ENCODE measurements at places on chromosomes 6 and 20.

- DNase-seq: no peak
Measured at GRCh38 chr6:43869079-43869710, 99.2 kb downstream of the VEGFA start.

DNA sequence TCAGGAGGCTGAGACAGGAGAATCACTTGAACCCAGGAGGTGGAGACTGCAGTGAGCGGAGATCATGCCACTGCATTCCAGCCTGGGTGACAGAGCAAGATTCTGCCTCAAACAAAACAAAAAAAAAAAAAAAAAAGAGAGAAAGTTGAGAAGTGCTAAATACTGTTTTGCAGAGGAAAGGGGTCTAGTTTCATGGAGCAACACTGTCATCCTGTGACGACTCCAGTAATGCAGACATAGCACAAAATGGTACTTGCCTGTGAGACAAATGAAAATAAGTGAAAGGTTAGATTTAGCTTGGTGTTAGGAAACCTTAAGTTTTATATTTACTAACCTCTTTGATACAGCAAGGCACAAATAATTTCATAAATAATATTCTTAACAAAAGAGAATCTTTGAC lies 29.7 kb downstream of the CEP162 start:
- DNase-seq: no peak

DNA sequence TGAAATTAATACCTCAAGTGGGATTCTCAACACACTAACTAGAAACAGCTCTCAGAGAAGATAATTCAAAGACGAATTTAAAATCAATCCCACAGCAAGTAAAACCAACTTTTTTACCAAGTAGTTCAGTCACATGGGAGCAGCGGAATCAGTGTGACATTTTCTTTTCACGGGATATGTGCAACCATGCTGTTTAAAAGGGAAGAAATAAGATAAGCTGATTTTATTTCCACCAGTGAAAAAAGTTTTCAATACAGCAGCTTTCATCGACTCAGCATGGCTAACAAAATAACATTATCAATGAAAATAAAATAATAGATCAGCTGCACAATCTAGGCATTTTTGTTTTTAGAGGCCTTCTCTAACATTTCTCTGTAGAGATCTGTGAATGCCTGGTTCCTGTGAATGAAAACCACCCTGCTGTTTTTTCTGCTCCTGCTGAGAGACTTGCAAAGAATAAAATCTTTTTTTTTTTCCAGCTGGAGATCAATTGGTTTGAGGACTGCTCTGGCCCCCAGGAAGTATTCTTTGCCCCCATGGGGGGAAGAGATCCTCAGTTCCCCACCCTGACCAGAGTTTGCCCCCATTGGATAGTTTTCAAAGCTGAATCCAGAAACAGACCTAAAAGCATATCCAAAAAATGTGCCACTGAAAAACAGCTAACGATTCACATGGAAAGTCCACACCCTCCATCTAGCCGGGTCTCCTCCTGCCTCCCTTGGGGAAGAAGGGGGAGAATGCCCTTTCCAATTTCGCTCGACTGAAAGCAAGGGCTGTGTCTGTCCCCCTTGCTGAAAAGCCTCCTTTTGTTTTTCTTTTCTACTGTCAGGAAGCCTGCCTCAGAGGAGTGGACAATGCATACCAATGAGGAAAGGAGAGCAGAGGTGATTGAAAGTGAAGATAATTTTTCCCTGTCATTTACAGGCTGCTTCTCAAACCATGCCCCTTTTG lies 317.6 kb downstream of the PRKN start:
- DNase-seq: no peak

GRCh38 chr20:52242237-52243230 lies 51.0 kb upstream of the ZFP64 start:
- peak; percentile 31 for DNase-seq

DNA sequence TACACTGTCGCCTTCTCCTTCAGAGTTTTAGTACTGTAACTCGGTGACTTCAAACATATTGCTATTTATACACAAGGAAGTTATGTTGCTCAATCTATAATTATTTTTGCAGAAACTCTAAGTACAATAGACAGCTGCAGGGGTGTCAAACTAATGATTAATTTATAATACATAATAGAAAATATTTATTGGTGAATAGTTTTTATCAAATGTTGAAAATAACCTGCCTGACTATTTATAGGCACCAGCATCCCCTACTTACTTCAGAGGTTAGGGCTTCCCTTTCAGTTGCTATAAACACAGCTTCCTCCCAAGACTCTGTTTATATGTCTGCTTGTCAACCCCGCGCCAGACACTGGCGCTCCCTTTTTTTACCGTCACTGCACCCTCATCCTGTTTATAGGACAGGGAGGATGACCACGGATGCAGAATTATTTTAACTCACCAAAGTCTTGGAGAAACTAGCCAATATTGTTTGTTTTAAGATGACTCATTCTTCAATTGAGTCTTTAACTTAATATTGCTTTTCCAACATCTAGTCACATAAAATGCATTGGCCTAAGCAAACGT lies 225.0 kb downstream of the ALDH8A1 start:
- DNase-seq: peak; percentile 33

GRCh38 chr6:112050429-112050828 lies 3.5 kb upstream of the CCN6 start:
- no peak for DNase-seq

DNA sequence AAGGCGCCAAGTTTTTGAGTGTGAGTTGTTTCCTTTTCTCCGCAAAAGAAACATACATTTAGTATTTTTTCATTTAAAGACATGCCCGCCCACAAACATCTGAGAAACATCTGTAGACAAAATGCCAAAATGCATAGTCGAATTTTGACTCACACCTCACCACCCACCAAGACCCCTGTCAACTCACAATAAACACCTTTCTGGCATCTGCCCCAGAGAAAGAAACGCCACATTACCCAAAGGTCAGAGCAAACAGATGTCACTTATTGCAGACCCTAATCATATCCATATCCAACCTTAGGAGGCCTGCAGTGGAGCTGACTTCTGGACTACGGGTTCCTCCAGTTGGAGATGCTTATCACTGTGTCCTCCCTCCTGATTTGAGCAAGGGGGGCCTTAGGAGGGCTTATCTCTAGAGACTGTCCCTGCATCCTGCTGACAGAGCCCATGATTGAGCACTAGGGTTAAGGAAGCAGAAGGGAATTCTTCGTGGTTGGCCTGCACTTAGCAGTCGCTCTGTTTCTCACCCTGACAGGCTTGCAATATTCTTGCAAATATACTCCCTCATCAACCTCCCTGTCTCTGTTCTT lies 90.5 kb upstream of the TBX18 start:
- no peak for DNase-seq

- DNase-seq: no peak
Measured at GRCh38 chr6:107290491-107290890, 168.9 kb downstream of the PDSS2 start.

- DNase-seq: peak; percentile 47
Measured at GRCh38 chr6:155177363-155177961, 86.4 kb upstream of the CLDN20 start.

GRCh38 chr20:62907384-62908317 lies 18.7 kb downstream of the DIDO1 start:
- DNase-seq: peak; percentile 18

DNA sequence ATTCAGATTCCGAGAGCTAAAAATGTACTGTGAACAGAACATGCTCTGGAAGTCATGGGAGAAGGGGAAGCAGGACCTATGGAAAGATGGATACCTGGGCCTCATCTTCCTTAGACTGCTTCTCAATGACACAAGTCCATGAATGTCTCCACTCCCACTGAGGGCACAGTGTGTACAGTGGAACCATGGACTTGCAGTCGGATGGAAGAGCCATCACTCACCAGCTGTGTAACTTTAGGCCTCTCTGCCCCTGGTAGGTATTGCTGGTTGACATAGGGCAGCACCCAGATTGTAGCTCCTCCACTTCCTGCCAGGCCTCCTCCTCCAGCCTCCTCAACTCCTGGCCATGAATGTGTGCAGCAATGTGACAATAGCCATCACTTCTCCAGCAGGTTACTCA lies 52.5 kb downstream of the MAFB start:
- no peak for DNase-seq

DNA sequence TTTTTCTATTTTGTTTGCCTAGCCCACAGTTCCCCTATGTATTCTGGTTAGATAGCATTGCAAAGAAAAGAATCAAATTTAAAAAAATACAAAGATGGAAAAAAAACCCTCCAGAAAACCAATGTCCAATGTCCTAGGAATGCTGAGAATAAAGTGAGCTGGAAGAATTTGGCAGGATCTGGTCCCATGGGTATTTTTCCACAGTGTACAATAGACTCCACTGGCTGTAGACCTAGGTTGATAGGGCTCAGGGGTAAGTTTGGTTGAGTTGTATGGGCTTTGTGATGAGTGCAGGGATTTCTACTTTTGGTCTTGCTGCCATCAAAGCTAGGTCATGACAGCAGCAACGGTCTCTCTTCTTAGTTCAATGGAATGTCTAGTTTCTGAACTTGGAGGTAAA lies 41.5 kb downstream of the SLC22A2 start:
- DNase-seq: no peak

GRCh38 chr6:17665132-17665531 lies 41.6 kb downstream of the NUP153 start:
- DNase-seq: no peak

DNA sequence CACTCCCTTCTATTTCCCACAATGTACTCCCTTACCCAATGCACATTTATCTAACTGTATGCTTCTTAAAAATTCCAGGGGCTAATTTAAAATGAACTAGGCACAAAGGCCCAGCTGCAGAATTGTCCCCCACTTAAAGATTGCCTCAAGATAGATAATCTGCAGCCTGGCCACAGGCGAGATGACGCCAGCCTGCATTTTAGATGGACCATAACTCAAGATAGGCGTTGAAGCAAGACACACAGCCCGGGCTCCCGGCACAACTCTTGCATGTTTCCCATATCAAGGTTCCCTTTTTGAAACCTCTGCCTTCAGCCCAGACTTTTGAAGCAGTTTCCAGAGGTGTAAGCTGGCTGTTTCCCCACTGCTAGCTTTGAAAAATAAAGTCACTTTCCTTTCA lies 3.2 kb upstream of the REPS1 start:
- DNase-seq: no peak

DNA sequence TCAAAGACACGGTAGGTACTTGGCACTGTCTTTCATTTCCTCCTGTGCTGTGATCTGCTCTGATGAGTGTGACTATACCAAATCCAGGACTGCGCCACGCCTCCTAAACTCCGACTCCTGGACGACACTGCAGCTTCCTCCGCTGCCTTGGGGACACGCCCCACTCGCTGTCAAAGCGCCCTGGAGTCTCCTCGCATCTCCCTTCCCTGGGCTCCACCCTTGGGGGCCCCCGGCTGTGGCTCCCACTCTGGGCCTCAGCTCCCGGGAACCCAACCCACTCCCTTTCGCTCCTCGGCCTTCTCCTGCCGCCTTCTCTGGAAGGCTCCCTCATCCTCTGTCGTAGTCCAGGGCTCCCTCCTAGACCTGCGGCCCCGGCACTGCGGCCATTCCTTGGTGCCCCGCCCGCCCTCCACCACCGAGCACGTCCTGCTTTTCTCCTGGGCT lies 61.2 kb downstream of the RSPH3 start:
- no peak for DNase-seq

DNA sequence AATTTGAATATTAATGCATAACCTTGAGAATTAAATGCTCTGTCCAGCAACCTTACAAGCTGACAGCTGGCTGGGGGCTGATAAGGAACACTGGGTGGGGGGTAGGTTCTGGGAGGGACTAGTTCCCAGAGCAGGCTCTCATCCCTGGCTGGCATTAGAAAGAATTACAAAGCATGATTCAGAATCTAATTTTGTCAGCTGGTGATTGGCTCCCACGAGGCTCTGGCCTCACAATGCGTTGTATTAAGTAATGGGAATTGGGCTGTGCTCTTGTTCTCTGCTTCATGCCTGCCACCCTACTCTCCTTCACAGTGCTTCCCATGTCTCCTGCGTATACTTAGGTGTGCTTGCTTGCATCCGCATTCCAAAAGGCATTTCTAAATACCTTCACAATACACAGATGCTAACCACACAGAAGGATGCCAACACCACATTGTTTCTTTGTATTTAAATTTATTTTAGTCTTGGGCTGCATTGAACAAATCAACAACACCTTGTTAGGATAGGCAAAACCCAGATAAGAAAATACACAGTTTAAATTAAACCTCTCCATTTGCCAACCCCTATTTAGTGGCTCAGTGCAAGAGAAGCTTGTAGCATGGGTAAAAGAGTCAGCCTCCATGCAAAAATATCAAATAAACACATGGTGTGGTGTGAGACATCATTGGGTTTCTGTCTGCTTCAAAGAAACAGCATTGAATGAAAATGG lies 434.5 kb upstream of the JAG1 start:
- DNase-seq: no peak

- DNase-seq: peak; percentile 82
Measured at GRCh38 chr6:51959744-51960383, 127.5 kb downstream of the PKHD1 start.

DNA sequence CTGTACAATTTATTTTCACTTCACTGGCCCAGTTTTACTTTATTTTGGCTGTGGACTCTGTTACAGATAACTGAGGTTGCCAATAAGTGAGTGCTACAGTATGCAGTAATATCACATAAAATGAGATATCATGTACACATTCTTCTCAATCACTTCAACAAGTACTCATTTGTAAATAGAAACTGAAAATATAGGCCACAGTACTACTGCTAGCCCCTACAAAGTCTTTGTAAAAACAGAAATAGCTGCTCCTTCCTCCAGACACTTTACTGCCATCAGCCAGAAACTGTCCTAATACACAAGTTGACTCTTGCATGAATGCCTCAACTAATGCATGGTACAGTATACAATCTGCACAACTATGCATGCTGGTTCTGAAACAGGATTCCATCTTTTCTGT lies 9.2 kb downstream of the DTNBP1 start:
- no peak for DNase-seq

DNA sequence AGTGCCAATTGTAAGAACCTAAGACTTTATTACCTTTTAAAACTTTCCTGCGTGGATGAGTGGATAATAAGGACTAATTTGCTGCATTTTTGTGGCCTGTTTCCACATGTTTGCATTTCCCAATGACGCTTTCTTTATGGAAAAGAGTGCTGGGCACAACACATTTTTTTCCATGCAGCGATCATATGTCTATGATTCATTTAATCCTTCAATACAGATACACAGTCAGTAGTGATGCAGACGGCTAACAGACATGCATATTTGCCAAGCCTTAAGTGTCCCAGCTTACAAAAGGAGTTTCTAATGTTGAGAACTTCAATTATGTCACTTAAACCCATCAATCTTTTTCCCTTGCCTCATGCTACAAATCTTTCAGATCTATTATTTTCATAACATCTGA lies 239.8 kb upstream of the PREP start:
- no peak for DNase-seq

DNA sequence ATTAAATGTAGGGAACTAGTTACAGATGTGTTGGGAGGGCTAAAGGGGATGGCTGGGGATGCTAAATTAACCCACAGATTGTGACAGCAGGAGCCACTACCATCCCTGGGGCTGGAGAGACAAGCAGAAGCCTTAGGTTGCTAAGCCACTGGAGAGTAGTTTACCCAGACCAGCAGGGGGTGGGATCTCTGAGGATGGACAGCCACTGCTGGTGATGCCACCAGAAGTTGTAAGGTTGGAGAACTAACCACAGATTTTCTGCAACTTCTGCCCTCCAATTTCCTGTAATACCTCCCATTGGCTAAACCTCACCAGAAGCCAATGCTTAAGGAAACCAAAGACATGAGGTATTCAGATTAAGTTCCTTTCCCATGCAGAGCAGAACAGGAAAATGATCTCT lies 139.6 kb upstream of the NOX3 start:
- no peak for DNase-seq

- no peak for DNase-seq
Measured at GRCh38 chr6:124967444-124967843, 5.2 kb downstream of the RNF217 start.

Measured in kidney glomerular epithelial cell (primary cell).